ENCODE measurements at places on chromosomes 3 and 15. TPM values are rescaled to one million over a fixed set of nuclear protein-coding genes. Genes with fewer than 3 reads are reported as not detected.

Gene ZBTB38
- 128 TPM for total RNA-seq

Gene HAUS2
- total RNA-seq = 37.9 TPM

Gene SHC4
- 0.18 TPM for total RNA-seq

Gene CCR9
- total RNA-seq = not detected

Gene LMAN1L
- total RNA-seq = not detected

Gene TNFAIP8L3
- 62.5 TPM for total RNA-seq

Gene PFN2
- 158 TPM for total RNA-seq

Gene ATP13A3
- total RNA-seq = 189 TPM

Gene CCK
- total RNA-seq = not detected

Gene C3orf20
- total RNA-seq = not detected

Gene CCR1
- total RNA-seq = not detected

Gene PLS1
- 3.4 TPM for total RNA-seq

Gene ABHD14A
- 5.0 TPM for total RNA-seq

Gene NCKIPSD
- 6.9 TPM for total RNA-seq

Gene PLA2G4E
- total RNA-seq = not detected

Gene SERPINI1
- total RNA-seq = 0.78 TPM

Gene ASB14
- total RNA-seq = not detected
